ENCODE measurements at places on chromosomes 3 and 15.

DNA sequence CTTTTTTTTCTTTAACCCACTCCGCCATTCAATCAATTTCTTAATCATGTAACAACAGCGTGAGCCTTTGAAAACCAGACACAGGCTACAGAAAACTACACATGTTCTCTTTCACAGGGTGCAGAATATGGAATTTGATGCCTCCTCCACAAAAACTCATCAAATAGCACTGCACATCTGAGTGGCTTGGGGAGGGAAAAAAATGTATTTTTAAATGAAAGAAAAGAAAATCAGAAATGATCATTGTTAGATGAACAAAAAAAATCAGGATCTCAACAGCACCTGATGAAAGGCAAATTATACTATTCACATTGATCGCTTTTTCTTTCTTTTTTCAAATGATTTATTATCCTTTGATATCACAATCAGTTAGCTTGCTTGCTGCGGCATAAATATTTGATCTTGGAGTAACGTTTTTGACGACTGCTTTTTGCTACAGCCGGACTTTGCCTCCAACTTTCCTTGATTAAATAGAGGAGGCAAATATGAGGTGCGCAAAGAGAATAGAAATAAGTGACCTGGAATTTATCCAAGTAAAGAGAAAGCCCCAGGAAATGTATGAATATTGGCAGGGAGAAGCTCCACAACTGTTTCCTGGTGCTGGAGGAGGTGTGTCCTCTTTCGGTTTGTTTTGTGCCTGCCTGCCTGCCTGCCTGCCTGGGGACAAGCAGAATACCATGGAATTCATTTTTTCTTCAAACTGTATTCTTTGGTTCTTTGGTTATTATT, 63.1 kb downstream of the EDEM1 start:
- DNase-seq: no peak

DNA sequence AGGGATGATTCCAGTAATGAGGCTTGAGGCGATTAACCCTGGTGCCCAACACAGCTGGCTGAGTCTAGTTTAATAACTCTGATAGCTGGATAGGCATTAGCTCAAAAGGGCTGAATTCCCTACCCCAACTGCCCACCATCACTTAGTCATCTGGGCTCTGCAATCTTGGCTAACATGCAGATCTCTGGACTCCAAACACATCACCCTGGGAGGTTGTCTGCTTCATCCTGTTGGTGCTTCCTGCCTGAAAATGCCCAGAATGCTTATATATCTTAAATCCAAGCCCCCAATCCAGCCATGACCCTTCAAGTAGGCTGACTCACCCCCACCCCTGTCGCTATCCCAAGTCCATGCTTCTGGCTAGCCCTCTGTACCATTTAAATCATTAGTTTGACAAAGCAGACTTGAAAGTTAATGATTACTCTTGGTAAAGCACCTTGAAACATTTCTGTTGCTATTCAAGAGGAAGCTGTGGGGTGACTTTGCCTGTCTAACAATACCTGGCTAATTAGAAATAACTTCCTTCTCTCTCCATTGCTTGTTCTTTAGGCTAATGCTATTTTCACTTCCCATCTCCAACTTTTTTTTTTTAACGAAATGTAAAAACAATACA, 107.0 kb upstream of the RORA start:
- DNase-seq: no peak

- no peak for DNase-seq
These were observed 3.0 kb upstream of the PPP1R2 start for GRCh38 chr3:195546130-195546560.

DNA sequence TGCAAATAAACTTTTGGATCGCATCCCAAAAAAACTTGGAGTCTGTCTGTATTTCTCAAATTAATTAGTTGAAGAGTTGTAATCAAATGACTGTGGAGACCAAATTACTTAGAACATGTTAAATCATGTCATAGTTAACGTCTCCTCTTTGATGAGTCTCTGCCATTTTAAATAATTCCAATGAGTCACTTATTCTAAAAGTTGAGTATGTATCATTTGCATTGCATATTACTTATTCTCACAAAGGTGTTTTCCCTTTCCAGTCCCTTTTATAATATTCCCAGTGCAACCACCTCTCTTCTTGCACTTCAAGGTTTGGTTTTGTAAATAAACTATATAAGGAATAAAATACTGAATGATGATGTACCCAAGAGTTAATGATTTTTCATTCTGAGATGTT, 36.0 kb upstream of the MBNL1 start:
- no peak for DNase-seq

DNA sequence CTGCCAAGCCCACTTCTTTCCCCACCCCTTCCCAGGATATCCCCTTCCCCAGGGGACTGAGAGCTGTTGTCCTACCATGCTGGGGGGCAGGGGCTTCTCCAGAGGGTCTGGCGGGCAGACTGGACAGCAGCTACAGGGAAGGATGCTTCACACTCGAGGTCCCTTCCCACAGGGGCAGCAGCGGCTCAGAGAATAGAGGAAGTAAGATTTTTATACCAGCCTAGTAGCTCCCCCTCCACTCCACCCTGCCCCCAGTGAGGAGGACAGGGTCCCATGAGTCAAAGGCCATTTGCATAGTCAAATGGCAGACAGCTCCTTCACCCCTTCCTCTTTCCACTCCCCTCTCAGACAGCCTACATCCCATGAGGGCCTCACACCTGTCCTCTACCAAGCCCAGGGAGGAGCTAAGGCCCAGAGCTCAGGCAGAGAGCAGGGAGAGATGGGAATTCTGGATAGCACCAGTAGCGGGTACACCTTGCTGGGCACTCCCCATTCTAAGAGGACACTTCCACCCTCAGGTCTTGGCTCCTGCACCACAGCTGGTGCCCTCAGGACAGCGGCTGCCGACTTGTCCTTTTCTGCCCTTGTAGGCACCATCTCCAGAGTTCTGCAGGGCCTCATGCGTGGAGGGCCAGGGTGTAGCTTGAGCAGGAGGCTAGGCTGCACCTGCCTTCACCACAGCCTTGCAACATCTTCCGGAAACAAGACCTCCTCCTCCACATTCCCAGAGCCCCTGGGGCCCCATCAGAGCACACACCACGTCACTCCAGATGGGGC, at the start of gene TLR9:
TLR9 (minus strand) TSS at position 194 of the 777 bp plus-strand sequence; CDS start at position 78, 116 bp downstream.
- DNase-seq: no peak

GRCh38 chr15:32721596-32721995, 3.8 kb downstream of the GREM1 start:
- no peak for DNase-seq

GRCh38 chr15:66498501-66499386, 1.2 kb upstream of the SNAPC5 start:
- no peak for DNase-seq

DNA sequence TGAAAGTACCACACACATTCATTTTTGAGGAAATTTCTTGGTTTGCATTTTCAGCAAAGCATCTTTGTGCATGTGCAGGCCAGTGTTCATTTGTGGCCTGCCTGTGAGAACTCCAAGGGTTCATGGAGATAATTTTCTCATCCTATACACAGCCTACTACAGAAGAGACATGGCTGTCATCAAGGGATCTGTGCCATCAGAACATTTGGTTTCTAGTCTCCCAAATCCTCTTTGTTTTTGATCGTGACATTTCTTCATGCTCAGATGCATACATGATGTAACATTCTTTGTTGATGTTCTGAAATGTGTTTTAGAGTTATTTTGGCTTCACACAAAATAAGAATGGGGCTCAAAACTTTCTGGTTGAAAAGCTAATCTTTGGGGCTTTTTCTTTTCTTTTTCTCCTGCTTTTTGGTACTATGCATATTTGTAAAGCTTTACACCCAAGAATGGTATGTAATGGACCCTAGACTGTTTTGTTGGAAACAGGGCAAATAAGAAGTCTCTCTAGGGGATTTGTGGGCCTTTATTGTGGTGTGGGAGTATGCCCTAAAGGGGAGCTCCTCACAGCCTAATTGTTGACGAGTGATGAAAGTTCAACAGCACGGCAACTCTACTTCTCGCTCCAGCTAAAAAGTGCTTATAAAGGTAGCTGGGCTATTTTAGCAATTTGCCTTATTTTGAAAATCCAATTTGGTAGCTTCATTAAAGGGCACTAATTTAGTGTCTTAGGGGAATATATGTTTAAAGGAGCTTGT, 3.2 kb upstream of the ARPP21 start:
- DNase-seq: no peak

- no peak for DNase-seq
These were observed 203.8 kb downstream of the RORA start for GRCh38 chr15:61025308-61025707.

DNA sequence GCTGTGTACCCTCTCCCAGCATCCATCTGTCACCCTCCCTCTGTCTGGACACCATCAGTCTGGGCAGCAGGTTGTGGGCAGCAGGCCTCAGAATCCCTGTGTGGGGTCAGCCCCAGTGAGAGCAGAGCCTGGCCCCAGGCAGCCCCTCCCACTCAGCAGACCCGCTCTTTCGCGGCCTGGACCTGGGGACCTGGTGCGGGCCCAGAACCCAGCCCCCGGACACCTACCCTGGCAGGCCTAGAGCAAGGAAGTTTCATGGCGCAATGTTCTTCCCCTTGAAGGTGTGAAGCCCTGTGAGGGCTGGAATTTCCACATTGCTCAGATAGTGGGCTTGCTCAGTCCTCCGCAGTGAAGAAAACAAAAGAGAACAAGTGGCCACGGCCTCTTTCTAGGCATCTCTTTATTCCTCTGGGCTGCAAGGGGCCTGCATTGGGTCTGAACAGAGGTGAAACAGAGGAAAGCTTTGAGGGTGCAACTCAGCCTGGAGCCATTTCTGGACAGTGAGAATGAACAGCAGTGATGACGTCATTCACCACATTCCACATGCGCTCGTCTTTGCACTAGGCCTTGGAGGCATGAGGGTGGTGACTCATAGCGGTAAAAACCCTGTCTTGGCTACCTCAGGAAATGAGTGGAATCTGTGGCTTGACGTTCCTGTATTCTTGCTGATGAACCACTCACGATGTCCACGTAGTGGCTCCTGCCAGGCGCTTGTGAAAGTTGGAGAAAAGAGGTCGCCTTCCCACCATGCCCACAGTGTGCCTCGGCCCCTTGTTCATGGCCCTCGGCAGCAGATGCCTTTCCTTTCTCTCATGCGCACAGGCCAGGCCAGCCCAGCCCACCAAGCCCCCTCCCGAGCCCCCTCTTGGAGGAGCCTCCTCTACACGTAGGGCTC, 66.1 kb downstream of the SLC30A4 start:
- DNase-seq: no peak

DNA sequence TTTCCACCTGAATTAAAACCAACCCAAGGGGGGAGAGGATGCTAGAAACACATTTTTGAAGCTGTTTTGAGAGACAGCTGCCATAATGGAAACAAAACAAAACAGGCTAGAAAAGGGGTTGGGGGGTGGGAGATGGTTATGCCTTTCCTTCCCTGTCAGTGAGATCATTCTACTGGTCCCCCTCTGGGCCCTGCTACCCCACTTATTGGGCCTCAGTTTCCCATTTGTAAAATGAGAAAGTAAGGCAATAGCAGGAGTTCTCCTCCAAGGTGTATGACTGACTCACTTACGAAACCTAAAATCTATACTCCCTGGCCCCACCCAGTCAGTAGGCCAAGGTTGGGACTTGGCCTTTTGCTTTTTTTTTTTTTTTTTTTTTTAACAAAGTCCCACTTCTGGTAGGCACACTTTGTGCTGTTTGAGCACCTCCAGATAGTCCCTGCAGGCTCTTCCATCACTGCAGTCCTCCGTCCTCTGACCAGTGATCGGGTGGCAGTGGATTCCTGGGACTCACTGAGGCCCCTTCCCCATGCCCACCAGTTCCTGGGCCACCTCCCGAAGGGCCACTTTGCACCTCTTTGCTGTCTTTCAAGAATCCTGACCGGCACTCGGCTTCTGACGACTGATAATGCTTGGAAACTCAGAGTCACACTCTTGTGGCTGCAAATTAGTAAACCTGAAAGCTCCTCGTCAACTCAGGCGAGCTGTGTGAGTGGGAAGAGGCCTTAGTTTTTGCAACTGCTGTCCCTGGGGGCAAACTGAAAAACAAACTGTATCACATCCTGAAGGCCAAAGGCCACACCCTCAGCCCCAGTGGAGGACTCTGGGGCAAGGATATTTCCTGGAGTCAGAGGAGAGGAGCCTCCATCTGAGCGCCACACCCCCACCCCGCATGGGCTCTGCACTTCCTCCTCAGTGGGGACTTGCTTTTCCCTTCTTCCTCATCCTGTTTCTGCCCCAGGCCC, 6.7 kb upstream of the PSTPIP1 start:
- no peak for DNase-seq

DNA sequence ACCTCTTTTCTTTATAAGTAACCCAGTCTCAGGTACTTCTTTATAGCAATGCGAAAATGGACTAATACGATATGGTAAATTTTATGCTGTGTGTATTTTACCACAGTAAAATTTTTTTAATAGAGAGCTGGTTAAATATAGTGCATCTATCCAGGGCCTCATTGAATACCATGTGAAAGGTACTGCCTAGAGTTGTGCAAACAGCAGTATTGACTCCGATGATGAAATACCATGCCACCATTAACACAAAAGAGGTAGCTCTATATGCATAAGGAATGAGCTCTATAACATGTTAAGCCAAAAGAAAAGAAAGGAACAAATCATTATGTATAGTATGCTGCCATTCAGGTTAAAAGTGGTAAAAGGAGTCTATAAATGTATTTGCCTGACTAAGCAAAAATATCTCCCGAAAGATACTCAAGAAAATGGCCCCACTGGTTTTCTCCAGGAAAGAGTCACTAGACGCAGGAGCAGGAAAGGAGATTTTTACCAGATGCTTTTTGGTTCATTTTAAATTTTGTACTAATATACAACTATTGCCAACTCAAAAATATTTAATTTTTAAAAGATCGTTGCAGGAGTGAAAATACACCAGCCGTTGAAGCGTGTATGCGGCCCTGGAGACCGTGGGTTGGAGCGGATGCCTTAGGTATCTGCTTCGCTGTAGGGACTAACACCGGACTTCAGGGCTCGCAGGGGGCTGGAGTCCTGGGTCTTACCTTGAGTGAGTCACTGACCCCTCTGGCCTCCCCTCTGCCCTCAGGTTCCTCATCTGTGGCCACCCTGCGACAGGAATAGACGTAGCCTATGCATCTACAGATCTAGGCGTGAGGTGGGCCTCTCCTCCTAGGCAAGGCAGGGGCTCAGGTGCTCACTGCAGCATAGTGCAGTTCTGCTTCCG, 120.1 kb downstream of the CHSY1 start:
- no peak for DNase-seq

- no peak for DNase-seq
These were observed 74.2 kb upstream of the SATB1 start for GRCh38 chr3:18499301-18499700.

GRCh38 chr15:57205996-57206395, 170.3 kb upstream of the CGNL1 start:
- DNase-seq: no peak

DNA sequence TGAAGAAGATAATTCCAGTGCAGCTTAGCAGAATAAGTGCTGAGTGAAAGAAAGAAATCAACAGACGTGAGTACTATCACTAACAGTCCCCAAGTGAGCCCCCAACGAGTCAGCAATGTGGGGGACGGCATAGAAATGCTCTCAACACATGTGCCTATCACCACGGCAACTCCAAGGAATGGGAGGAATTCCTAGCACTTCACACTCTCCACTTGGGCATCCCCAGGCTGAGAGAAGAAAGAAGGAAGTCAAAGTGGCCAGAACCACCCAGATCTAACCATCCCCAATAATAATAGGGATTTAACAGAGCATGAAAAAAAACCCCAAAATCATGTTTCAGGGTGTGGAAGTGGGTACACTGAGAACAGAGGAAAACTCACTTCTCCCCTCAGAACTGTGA, 29.3 kb upstream of the CPNE4 start:
- no peak for DNase-seq

- DNase-seq: no peak
These were observed 3.9 kb upstream of the CACNA1D start for GRCh38 chr3:53490459-53490968.

GRCh38 chr15:49751191-49751590, 130.3 kb downstream of the DTWD1 start:
- no peak for DNase-seq

All from stimulated activated CD4-positive, alpha-beta T cell treated with anti-CD3 and anti-CD28 coated beads, Interleukin-1b, Interleukin-23, amount 100 ng/mL, for 1 hour (primary cell).